ENCODE measurements at places on chromosomes 4 and X.

DNA sequence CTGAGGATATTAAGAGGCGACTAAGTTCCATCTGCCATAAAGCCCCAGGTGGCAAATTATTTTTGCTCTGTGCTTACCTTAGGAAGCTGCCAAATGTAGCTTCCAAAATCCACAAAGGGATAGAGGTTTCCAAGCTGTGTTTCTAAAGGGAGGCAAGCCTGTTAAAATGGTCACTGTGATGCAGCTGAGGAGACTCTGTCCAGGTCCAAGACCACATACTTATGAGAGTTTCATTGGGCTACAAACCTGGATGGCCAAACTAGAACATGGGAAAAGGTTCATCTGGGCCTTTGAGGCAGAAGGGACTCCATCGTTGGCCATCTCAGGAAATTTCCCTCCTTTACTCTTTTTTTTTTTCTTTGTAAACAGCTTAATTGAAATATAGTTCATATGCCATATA lies 306.9 kb upstream of the FGF13 start:
- no peak for DNase-seq

DNA sequence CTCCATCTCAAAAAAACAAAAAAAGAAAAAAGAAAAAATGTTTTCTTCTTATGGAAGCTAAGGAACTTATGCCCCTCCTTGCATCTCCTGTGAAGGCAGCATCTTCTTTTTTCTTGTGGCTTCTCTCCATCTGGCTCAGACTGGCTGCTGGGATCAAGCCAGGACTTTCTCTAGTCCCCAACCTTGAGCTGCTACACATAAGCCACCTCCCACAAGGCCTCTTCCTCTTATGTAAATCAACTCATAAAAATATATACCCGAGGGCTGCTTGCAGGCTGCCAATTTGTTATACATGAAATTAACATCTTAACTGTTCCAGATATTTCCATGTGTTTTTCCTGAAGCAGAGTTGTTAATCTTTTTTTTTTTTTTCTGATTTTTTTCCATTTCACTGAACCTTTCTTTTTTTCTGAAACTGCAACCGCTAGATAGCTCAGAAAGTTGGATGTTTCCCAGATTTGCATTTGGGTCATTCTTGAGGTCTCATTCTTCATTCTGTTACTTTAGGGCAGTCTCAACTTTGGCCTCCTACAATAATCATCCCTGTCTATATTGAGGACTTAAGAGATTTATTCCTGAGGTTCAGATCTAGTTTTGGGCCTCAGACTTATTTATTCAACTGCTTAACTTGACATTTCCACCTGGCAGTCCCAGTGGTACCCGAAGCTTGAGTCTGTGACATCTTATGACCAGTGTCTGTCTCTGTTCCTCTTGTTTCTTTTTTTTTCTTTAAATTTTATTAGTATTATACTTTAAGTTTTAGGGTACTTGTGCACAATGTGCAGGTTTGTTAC lies 10.3 kb downstream of the SNX25 start:
- DNase-seq = no peak

- DNase-seq = no peak
Observed at GRCh38 chr4:14078326-14078725, 450.8 kb upstream of the BOD1L1 start.

DNA sequence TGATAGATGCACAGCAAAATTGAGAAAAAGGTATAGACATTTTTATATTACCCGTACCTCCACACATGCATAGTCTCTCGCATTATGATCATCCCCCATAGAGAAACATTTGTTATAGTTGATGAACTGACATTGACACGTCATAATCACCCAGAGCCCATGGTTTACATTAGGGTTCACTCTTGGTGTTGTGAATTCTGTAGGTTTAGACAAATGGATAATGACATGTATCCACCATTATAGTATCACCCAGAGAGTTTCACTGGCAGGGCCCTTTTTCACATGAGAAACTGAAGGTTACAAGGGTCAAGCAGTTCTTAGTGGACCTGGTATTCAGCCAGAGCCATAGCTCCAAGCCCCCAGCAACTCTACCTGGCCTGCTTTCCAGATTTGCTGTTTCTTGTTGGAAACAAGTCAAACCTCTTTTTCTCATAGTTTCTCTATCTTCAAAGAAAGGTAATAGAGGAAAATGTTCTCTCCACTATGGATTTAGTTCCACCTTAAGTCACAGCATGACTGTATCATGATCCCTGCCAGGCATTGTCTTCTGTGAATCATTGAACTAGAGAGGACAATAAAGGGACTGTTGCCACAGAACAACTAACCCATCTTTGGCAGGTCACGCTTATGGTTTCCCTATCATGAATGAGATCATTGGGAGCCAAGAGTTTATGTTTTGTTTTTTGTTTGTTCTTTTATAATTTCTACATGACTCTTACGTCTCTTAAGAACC lies 64.0 kb downstream of the HHIP start:
- no peak for DNase-seq

- no peak for DNase-seq
Observed at GRCh38 chr4:177473991-177474390, 31.8 kb upstream of the AGA start.

Data from amniotic stem cell (primary cell).